ENCODE measurements at places on chromosomes 6 and 20. TPM values are rescaled to one million over a fixed set of nuclear protein-coding genes. Genes with fewer than 3 reads are reported as not detected.

Gene ADGRB3
- not detected for total RNA-seq

Gene FYN
- 118 TPM for total RNA-seq

Gene EDN3
- not detected for total RNA-seq

Gene CCHCR1
- total RNA-seq = 19.0 TPM

Gene NRN1
- total RNA-seq = under 0.01 TPM

Gene PPP1R3G
- 8.7 TPM for total RNA-seq
